H4 (cell line): ENCODE measurements at places on chromosomes 13 and 19.

DNA sequence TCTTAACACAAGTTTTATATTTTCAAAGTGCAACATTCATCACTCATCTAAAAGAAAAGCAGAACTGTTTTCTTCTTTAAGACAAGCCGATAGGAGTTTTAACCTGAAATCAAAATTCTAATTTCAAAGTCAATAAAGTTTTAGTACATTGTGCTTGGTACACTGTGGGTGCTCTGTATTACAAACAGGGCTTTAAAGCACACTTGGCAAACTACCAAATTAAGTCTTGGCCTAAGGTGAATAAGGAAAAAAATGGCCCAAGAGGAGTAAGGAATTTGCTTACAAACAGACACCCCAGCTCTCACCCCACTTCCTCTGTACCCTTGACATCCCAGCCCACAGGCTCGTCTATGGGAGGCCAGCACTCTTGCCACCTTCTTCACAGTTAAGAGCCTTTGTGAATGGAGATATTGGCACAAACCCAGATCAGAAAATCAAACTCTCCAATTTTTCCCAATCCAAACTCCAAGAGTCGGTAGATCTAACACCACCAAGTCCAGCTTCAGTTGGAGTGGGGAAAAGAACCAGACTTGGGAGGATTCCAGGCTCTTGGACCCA lies 66.0 kb downstream of the ABCC4 start:
- DNase-seq = no peak

- no peak for DNase-seq
Measured at GRCh38 chr13:50404769-50405168, 389.5 kb downstream of the KCNRG start.

GRCh38 chr19:13055213-13056051 lies 47.2 kb downstream of the LYL1 start:
- peak; percentile 90 for DNase-seq

GRCh38 chr13:98133946-98134345 lies 8.9 kb upstream of the FARP1 start:
- no peak for DNase-seq
